Omental fat pad (tissue), 4 donors: ENCODE measurements at places on chromosomes 2 and 18.

GRCh38 chr2:134479696-134480330, 225.9 kb downstream of the MGAT5 start:
- DNase-seq, result no peak

DNA sequence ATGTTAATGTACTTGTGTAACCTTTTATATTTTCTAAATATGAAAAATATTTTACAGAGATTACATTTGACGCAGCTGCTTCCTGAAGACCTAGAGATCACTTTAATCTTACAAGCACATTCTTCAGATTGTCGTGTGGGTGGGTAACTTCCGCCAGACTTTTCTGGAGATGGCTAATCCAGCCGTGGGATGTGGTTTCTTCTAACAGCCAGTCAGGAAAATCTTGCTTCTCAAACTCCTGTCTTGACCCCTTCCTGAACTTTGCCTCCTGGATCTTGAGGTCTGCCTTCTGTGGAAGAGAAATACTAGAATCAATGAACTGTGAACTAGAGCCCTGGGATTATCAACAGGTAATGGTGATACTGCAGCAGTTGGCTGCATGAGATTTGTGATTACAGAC, 401.6 kb upstream of the TNP1 start:
- no peak for DNase-seq

GRCh38 chr2:235630718-235631296, 137.0 kb downstream of the AGAP1 start:
- no peak for DNase-seq

- DNase-seq, result no peak
Observed at GRCh38 chr18:13173578-13174145, 44.9 kb upstream of the LDLRAD4 start.

DNA sequence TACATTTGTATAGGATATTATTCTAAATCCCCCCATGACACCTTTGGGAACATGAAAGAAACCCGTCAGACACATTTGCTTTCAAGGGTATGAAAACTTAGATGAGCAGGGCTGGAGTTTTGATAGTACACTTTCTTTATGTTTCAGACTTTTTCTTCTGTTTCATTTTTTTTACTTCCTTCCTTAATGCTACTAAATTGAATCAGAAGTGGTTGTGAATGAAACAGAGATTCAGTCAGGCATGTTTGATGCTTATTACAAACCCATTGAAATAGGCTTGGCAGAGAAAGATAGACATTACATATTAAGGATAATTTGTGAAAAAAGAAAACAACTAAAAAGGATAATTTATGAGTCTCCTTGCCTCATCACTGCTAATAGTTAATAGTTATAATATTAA, 26.8 kb downstream of the SLC30A6 start:
- DNase-seq, result no peak

- peak; percentile 59 for DNase-seq
Observed at GRCh38 chr2:230849633-230850357, 14.9 kb upstream of the ITM2C start.

DNA sequence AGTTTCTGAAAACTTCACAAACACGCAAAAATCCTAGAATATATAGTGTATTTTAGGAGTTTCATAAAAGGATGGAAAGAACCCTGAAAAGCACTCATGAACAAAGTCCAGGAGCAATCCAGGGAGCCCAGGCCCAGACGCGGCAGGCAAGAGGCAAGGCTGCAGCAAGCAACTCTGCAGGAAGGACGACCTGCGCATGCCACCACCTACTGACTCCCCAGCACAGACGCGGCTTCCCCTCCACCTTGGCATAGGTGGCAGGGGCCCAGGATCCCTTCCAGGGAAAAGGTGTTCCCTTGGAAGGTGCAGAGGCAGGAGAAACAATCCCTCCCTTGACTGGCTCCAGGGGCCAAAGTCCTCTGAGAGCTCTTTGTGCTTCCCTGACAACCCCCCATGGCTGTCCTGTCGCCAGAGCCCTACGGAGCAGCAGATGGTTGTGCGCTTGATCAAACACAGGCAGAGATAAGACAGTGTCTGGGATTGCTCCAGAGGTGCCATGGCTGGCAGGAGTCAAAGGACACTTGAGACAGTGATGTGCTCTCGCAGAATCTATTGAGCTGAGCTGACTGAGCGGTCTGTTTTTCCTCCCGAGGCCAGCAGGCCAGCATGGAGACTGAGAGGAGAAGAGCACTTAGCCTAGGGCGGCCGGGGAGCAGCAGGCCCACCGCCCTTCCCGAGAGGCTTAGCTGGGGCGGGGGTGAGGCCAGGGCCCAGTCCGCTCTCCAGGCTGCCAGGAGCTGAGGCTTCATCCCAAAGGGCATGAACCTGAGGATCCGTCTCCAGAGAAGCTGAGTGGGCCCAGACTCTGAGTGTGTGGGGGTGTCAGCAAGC, 10.8 kb upstream of the AMER3 start:
- DNase-seq, result no peak

- no peak for DNase-seq
Observed at GRCh38 chr2:190088917-190089316, 26.4 kb upstream of the MSTN start.

- no peak for DNase-seq
Observed at GRCh38 chr2:29014811-29015421, 33.8 kb downstream of the TOGARAM2 start.

- no peak for DNase-seq
Observed at GRCh38 chr2:200695601-200696000, 109.8 kb downstream of the AOX1 start.

GRCh38 chr18:34872066-34872465, 162.0 kb downstream of the DTNA start:
- DNase-seq, result no peak

DNA sequence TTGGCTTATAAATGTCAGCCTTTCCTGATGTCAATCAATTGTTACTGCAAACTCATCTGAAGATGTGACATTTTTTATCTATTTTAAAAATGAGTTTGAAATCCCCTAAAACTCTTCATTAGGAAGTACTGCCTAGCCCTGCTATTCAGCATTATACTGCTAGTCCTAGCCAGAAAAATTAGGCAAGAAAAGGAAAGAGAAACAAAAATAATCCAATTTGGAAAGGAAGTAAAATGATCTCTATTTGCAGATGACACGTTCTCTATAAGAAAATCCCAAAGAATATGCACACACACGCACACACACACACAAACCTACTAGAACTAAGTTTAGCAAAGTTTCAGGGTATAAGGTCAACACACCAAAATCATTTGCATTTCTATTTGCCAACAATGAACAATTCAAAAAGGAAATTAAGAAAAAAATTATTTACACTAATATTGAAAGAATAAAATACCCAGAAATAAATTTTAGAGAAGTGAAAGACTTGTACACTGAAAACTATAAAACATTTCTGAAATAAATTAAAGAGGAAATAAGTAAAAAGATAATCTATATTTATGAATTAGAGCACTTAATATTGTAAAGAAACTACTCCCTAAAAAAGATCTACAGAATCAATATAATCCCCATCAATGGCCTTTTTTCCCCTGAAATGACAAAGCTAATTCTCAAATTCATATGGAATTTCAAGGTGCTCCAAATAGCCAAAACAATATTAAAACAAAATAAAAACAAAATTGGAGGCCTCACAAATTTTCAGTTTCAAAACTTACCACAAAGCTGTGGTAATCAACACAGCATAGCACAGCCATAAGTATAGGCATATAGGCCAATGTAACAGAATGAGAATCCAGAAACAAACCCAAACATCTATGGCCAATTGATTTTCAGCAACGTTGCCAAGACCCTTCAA, 433.7 kb upstream of the TRIB2 start:
- no peak for DNase-seq

DNA sequence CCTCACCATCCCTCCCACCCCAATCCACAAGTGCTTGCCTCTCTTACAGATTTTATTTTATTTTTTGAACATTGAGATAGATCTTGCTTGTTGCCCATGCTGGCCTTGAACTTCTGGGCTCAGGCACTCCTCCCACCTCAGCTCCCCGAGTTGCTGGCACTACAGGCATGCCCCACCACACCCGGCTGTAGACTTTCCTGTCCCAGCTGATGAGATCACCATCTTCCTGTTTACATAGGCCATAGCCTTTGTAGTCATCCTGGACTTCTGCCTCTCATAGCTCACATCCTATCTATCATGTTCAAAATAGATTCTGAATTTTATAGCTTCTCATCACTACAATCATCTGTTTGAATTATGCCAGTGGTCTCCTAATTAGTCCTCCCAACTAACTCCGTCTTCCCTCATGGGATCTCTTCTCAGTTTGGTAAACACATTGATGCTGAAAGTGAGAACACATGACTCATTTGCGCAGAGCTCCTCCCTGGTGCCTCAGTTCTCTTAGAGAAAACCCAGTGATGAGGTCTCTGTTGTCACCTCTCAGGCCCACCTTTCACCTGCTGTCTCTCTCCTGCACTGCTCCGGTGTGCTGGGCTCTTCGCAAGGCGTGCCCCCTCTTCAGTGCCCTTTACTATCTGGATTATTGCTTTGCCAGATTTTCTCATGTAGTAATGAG, 243.0 kb downstream of the ZNF407 start:
- no peak for DNase-seq

- no peak for DNase-seq
Observed at GRCh38 chr2:233252227-233252626, 754 bp downstream of the ATG16L1 start.

GRCh38 chr2:201231781-201232466, 28.4 kb upstream of the CASP8 start:
- peak; percentile 67 for DNase-seq

GRCh38 chr2:191311-192190, 72.3 kb downstream of the SH3YL1 start:
- no peak for DNase-seq

DNA sequence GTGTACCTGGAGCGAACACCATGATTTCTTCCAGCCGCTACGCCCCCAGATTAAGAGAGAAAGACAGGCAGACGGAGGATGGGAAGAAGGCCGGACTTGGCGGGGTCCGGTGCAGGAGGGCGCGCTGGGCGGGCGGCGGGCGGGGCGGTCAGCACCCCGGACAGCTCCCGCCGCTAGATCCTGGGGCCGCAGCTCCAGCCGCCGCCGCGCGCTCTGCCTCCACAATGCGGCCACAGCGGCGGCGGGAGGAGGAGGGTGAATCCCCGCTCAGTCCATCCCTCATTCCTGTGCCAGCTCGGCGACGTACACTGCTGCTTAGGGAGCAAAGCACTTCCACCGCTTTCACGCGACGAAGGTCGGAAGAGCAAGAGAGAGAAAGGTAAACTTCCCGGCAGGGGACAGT, at the start of gene AKAIN1:
AKAIN1 (minus strand) TSS at position 226 of the 403 bp plus-strand sequence; CDS start at position 22, 204 bp downstream.
- DNase-seq, result no peak

- no peak for DNase-seq
Observed at GRCh38 chr18:37176621-37176934, 347.7 kb downstream of the KIAA1328 start.

GRCh38 chr2:39737661-39738060, 41.4 kb downstream of the THUMPD2 start:
- DNase-seq, result no peak

- DNase-seq, result no peak
Observed at GRCh38 chr2:11775384-11775783, 29.0 kb downstream of the LPIN1 start.
